PC-3 (cell line): ENCODE measurements at places on chromosomes 4 and X. TPM values are rescaled to one million over a fixed set of nuclear protein-coding genes. Genes with fewer than 3 reads are reported as not detected.

DCHS2 gene
- total RNA-seq = 0.06 and 0.22 TPM in 2 replicates

ERAS gene
- total RNA-seq = not detected in 2 replicates

ARR3 gene
- not detected in 2 replicates for total RNA-seq

- no peak overlapping the region for H3K27ac ChIP-seq
- H3K36me3 ChIP-seq = no peaks in the 10 kb centered on the region
- H3K27me3 ChIP-seq = no peaks in the 10 kb centered on the region
- DNase-seq = peak; percentile 24
These were observed 235.4 kb upstream of the FGF13 start for GRCh38 chrX:138946926-138947325.

- no peaks in the 10 kb centered on the region for H3K4me1 ChIP-seq
- peak; percentile 34 for DNase-seq
- no peak overlapping the region for H3K4me3 ChIP-seq
- H3K27ac ChIP-seq = no peak overlapping the region
- no peaks in the 10 kb centered on the region for H3K27me3 ChIP-seq
These were observed 92.5 kb upstream of the SLC34A2 start for GRCh38 chr4:25563071-25563564.

GRCh38 chrX:40100141-40100536, 2.4 kb upstream of the BCOR start:
- DNase-seq = peak; percentile 60
- 0 out of 2 replicates have a peak overlapping the region, but pooled peaks have one; percentile 5 for H3K27ac ChIP-seq
- no peaks in the 10 kb centered on the region for H3K36me3 ChIP-seq
- peak overlapping the region; percentile 76 for H3K4me3 ChIP-seq

- DNase-seq = no peak
- H3K36me3 ChIP-seq = no peaks in the 10 kb centered on the region
- no peaks in the 10 kb centered on the region for H3K27me3 ChIP-seq
These were observed 14.5 kb upstream of the LRBA start for GRCh38 chr4:151029537-151029936.

GRCh38 chrX:25020905-25021449, 5.2 kb upstream of the ARX start:
- no peak overlapping the region for H3K27ac ChIP-seq
- H3K36me3 ChIP-seq = no peaks in the 10 kb centered on the region
- DNase-seq = no peak
- no peak overlapping the region for H3K4me3 ChIP-seq

DNA sequence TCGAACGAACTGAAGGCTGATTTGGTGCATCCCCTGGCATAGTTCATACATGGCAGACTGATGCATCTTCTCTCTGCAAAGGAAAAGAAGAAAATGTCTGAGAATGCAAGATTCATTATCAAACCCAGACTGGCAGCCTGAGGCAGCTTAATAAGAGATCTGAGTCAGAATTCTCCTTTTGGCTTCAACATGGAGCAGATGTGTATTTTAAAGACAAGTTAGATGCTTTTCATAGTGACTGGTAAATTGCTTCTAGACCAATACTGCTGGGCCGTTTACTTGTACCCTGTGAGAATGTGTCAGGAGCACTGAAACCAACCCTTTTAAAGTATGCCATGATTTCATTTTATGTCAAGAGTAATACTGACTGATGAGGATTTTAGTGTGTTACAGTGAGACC, 322.0 kb downstream of the NR3C2 start:
- H3K27me3 ChIP-seq = no peaks in the 10 kb centered on the region
- DNase-seq = no peak
- H3K36me3 ChIP-seq = no peaks in the 10 kb centered on the region
- H3K27ac ChIP-seq = no peak overlapping the region
- no peak overlapping the region for H3K4me3 ChIP-seq
- no peaks in the 10 kb centered on the region for H3K4me1 ChIP-seq

- H3K27ac ChIP-seq = peak overlapping the region; percentile 96
- peak overlapping the region; percentile 50 for H3K4me3 ChIP-seq
- DNase-seq = peak; percentile 96
- H3K36me3 ChIP-seq = peaks cover 6% of the 10 kb centered on the region; the same call in 1 of the 2 replicates
- no peaks in the 10 kb centered on the region for H3K27me3 ChIP-seq
These were observed 5.6 kb downstream of the G6PD start for GRCh38 chrX:154540897-154541535.

- H3K4me1 ChIP-seq = no peaks in the 10 kb centered on the region
- peaks cover 27% of the 10 kb centered on the region for H3K27me3 ChIP-seq
These were observed 124.0 kb downstream of the HMX1 start for GRCh38 chr4:8747467-8748235.
